Calu3 (cell line): ENCODE measurements at places on chromosomes 12 and 14. TPM values are rescaled to one million over a fixed set of nuclear protein-coding genes. Genes with fewer than 3 reads are reported as not detected.

Gene CLEC9A
- total RNA-seq = not detected in 2 replicates

Gene TXNRD1
- 262 and 269 TPM in 2 replicates for total RNA-seq

Gene TAS2R8
- not detected in 2 replicates for total RNA-seq

- peaks cover 5% of the 10 kb centered on the region for H3K36me3 ChIP-seq
- DNase-seq = no peak
These were observed 9.0 kb upstream of the PAX9 start for GRCh38 chr14:36652542-36653201.

Gene TEX52
- total RNA-seq = not detected in 2 replicates

- no peak overlapping the region for H3K4me3 ChIP-seq
- H3K4me1 ChIP-seq = no peaks in the 10 kb centered on the region
- H3K27me3 ChIP-seq = no peaks in the 10 kb centered on the region
- no peaks in the 10 kb centered on the region for H3K36me3 ChIP-seq
These were observed 40.7 kb downstream of the TMTC1 start for GRCh38 chr12:29743077-29743476.

Gene GPD1
- total RNA-seq = 0.21 and 1.0 TPM in 2 replicates

Gene CRACR2A
- total RNA-seq = 9.5 and 11.1 TPM in 2 replicates

DNA sequence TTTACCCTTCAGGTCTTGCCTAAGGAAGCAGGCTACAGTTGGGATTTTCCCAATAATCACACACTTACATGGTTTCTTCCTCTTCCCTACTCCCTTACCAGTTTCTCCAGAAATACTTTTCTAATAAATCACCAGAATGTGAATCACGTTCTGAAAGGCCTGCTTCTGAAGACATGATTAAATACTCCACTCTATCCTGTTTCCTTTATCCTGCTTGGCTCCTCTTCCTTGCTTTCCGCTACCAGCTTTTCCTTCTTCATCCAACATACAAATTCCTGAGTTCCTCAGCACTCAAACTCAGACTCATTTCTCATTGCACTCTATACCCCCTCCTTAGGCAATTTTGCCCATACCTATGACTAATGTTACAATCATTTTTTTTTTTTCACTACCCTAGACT, 118.3 kb downstream of the MGAT4C start:
- H3K36me3 ChIP-seq = no peaks in the 10 kb centered on the region
- DNase-seq = peak; percentile 10
- H3K4me1 ChIP-seq = peaks cover 31% of the 10 kb centered on the region
- peak overlapping the region; percentile 10 for H3K4me3 ChIP-seq
- peak overlapping the region; percentile 42 for H3K27ac ChIP-seq
- H3K27me3 ChIP-seq = no peaks in the 10 kb centered on the region

DNA sequence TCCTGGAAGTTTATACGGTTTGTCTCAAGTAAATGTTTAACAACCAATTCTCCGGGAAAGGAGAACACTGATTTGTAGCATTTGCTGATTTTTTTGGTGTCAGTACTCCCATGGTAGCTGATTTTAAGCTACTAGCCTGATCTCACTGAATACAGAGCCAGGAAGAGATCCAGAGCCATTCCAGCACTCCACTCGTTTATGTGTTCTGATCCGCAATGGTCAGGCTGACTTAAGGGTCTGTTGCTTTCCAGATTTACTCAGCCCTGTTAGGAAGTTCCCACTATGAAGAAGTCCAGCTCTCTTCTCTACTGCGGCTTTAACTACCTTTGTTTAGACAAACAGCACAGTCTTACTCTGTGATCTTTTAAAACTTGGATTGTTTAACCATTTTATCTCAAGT, 38.0 kb upstream of the NID2 start:
- H3K27ac ChIP-seq = no peak overlapping the region
- H3K27me3 ChIP-seq = peaks cover 14% of the 10 kb centered on the region

DNA sequence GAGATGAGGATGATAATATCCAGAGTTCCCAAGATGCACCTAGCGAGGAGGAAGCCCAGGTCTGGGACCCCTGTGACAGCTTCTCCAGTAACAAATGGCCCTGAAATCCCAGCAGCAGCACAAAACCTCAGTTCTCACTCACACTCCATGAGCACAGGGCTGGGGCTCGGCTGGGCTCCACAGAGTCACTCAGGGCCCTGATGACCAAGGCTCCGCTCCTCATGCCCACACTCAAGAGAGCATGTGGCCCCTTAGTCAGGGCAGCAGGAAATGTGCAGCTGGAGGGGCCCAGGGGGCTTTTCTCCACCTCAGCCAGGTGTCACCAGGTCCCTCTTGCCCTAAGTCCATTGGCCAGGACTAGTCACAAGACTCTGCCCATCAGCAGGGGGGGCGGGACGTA, 242.7 kb upstream of the SFSWAP start:
- H3K4me3 ChIP-seq = no peak overlapping the region
- no peaks in the 10 kb centered on the region for H3K4me1 ChIP-seq
- no peak for DNase-seq
- H3K27ac ChIP-seq = no peak overlapping the region

DNA sequence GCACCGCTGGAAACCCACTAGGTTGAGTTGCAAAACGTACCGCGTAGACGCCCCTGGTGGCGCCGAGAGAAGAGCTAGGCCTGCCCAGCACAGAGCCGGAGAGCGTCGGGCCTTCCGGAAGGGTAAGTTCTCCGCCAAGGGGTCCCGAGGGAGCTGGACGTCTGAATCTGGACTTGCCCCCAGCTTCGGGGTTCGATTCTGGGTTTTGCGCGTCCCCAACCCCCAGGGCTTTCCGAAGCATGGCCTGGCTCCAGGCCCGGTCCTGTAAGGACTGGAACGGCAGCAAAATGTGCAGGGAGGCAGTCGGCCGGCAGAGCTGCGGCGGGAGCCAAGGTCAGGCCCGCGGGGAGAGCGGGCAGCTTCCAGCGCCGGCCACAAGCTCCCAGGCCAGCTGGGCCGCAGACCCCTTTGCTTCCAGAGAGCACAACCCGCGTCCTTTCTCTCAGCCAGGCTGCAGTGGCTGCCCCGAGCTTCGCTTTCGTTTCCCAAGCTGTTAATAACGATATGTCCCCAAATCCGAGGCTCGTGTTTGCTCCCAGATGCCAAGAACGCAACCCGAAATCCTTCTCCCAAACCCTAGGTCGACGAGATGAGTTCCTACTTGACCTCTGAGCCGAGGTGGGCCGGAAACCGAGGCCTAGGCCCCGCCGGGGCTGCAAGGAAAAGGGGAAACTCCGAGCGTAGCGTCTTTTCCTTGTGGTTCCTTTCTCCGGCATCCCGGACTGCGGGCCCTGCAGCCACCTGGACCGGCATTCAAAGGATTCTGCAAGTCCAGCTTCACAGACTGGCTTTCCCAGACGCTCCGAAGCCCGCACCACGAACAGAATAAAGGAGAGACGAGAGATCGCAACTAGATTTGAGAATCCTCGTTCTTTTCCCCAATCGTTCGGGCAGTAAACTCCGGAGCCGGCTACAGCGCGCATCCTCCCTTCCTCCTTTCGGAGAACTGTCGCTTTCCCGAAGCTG, 3.2 kb upstream of the TBX5 start:
- H3K4me3 ChIP-seq = no peak overlapping the region
- peaks cover 20% of the 10 kb centered on the region for H3K27me3 ChIP-seq
- H3K36me3 ChIP-seq = peaks cover 3% of the 10 kb centered on the region
- DNase-seq = no peak

Gene PTPRB
- total RNA-seq = 43.2 and 44.5 TPM in 2 replicates
